ENCODE measurements at places on chromosomes 4 and X.

GRCh38 chr4:22500831-22501714 lies 14.8 kb downstream of the ADGRA3 start:
- DNase-seq = no peak

- DNase-seq = no peak
These were observed 336.4 kb upstream of the HAND2 start for GRCh38 chr4:173866322-173867026.

DNA sequence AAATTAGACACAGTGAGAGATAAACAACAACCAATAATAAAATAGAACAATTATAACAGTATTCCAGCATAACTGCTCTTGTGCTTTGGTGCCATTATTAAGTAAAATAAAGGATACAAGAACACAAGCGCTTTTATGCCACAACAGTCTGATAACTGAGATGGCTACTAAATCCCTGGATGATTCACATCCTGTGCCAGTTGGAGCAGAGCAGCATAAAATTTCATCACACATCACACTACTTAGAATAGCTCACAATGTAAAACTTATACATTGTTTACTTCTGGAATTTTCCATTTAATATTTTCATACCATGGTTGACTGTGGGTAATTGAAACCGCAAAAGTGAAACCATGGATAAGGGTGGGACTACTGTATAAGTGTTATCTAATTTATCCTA lies 399.9 kb upstream of the CNKSR2 start:
- DNase-seq = no peak

DNA sequence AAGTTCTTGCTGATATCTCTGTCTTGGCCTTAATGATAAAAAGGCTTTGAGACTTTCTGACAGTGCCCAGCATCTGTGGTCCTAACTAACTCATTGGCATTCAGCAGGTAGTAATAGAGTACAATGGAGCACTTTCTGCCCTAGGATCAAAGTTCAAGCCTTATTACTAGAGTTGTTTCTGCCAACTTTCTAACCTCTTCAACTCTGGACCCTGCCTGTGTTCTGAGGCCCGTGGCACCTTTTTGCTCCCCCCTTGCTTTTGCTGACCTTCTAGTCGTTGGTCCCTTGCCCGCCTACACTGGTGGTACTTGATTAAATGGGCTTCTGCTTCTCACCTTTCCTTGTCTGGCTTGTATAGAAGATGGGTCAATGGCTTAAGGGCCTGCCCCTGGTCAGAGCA lies 126.3 kb downstream of the PPARGC1A start:
- DNase-seq = no peak

DNA sequence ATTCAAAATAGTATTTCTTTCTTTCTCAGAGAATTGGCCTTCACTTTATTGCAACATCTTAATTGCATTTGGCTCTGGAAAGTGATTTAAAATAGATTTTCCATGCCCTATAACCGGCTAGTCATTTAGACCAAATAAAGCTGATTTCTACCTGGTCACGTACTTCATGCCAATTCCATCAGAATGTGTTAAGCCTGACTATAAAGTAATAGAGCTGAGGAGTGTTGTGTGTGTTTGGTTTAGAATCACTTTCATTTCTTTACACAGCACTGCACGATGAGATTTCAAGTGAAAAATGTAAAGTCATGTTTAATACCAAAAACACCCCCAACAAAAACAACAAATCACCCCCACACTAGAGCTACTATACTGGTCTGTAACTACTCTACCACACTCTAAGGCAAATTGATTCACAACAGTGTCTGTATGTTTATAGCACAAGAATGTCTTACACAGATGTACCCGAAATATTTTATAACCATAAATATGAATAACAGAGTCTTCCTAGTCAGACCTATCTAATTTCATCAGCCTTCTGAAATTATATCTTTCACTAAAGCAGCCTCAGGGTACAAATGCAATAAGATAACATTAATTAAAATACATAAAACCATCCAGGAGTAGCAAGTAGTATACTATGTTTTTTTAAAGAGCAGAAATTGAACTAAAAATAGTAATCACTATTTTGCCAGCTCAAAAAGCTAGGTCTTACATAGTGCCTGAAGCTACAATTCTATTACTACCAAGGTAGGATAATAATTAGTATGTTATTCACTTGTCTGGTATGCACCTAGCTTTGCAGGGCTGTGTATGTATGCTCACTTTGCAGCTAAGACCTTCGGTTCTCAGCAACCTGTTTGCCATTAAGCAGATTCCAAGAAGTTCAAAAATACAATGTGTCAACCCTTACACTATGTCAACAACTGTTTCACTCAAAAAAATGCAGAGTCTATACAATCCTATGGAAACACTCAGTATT lies 28.4 kb downstream of the APBB2 start:
- DNase-seq = no peak

GRCh38 chr4:100009490-100009889 lies 59.4 kb upstream of the H2AZ1 start:
- no peak for DNase-seq

DNA sequence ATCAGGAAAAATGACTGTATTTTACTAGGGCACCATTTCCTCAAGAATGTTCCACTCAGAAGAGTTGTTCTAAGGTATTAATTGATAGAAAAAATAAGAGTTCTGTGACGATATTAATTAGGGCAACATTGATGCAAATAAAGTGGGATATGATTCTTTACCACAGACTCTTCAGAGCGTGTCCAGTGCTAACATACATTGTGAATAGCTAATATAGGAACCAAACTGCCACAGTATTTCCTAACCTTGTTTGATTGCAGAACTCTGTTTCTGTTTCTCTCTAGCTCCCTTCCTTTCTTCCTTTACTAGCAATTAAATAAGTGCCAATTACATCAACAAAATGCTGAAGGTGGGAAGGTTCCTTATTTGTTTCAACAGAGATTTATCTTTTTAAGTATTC lies 154.1 kb upstream of the CPEB2 start:
- no peak for DNase-seq

All from activated CD8-positive, alpha-beta memory T cell treated with anti-CD3 and anti-CD28 coated beads, Interleukin-2, amount 50 U/mL, for 48 hours (primary cell).